ENCODE measurements at places on chromosomes 16 and 17.

GRCh38 chr16:86232496-86232895 lies 277.8 kb upstream of the FOXF1 start:
- DNase-seq = no peak

DNA sequence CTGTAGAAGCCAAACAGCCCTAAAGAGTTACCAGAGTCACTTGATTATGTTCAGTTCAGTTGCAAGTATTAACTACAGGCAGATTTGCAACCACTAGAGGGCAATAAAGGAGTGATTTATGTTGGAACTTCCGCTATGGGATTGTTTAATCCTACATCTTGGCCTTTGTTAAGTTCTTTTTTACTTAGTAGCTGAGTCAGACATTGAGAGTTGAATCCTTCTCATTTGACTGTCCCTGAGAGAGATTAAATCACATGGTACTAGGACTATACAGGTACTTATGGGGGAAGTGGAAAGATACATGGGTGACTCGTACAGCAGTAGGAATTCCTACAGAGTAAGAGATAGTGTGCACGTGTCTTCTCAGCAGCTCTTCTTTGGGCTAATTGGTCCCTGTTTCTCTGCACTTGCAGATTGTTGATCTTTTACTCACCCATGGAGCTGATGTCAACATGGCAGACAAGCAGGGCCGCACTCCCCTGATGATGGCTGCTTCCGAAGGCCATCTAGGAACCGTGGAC lies 40.3 kb downstream of the CYB561 start:
- no peak for DNase-seq

- DNase-seq = no peak
These were observed 431.8 kb downstream of the PMP22 start for GRCh38 chr17:14833201-14833785.

DNA sequence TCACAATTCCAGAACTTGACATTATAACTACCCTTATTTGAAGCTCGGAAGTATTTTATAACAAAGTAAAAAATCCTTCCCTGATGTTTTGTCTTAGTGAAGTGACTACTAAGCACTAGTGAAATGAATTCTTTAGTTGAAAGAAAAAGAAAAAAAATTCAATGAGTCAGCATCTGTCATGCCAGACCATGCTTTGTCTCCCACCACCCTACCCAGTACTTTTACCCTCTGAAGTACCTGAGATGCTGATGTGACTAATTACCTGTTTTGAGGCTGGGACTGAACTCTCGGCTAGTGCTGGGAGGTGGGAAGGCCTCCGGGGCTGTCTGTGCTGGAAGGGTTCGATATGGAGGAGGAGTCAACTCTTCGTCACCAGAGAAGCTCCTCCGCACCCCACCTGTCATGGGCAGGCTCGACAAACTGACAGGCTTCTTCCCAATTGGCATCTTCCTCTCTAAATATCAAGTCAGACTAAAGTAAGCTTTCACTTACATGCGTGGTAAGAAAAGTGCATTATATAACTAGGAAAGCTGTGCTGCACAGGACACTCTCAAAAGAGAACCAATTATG lies 19.6 kb downstream of the NME2 start:
- no peak for DNase-seq

DNA sequence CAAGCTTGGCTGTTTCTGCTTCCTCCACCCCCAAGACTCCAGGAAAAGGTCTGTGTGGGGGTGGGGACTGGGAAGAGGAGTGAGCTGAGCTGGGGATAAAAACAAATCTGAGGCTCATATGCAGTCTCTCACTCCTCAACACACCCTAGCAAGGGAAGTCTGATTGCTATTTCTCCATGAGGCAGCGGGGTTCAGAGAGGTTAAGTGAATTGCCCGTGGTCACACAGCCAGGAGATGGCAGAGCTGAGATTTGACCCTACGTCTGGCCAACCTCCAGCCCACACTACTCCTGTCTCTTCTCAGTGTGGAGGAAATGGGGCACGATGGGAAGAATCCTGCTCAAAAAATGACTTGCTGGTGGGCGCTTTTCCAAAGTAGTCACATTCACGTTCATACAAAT lies 4.8 kb upstream of the ABCC3 start:
- DNase-seq = no peak

GRCh38 chr16:7278636-7279035 lies 54.0 kb upstream of the RBFOX1 start:
- no peak for DNase-seq

DNA sequence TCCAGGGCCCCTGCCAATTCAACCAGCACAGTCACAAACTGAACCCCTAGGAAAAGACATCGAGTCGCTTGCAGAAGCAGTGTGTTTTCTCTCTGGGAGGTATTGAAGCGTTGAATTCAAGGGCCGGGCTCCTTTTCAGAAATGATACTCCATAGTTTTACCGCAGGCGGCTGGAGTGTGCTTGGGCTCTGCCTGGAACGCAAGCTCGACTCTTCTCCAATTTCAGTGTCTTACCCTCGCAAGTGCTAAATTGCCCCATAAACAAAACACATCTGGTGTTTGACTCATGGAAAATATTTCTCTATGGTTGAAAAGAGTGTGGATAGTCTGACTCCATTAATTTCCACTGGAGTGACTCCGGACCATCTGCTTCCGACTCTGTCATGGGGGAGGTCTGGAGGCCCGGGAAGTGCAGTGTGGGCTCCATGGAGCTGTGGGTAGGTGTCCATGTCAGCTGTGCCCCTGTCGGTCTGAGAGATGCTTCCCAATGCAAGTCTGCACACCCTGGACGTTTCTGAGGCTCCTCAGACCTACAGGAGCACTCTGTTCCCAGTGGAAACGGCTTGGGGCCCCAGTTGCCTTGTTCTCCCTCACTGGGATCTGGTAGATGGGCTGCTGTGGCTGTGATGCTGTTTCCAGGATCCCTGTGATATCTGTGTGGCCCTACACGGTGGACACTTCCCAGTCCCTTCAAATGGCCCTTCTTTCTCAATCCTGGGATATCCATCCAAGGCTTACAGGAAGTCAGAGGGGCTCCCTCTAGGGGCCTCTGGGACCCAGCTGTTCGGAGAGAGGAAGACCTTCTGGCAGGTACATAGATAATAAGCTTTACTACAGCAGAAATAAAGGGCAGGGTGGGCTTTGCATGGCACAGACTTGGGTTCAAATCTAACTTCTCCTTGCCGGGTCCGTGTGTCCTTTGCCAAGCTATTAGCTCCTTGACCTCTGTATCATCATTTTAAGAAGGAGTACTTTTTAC lies 119.8 kb upstream of the CDH13 start:
- no peak for DNase-seq

GRCh38 chr16:50464325-50465290 lies 83.6 kb upstream of the NKD1 start:
- no peak for DNase-seq

DNA sequence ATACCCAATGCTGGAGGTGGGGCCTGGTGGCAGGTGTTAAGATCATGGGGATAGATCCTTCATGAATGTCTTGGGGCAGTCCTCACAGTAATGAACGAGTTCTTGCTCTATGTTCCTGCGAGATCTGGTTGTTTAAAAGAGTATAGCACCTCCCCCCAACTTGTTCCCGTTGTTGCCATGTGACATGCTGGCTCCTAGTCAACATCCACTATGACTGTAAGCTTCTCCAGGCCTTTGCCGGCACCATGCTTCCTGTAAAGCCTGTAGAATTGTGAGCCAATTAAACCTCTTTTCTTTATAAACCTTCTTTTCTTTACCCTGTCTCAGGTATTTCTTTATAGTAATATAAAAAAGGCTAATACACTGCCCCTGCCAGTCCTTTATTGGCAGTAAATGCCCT lies 33.3 kb downstream of the RANBP10 start:
- DNase-seq = no peak

- DNase-seq = no peak
These were observed 900.8 kb upstream of the GOT2 start for GRCh38 chr16:59634951-59635350.

GRCh38 chr16:79113826-79114225 lies 486.7 kb downstream of the MAF start:
- no peak for DNase-seq

DNA sequence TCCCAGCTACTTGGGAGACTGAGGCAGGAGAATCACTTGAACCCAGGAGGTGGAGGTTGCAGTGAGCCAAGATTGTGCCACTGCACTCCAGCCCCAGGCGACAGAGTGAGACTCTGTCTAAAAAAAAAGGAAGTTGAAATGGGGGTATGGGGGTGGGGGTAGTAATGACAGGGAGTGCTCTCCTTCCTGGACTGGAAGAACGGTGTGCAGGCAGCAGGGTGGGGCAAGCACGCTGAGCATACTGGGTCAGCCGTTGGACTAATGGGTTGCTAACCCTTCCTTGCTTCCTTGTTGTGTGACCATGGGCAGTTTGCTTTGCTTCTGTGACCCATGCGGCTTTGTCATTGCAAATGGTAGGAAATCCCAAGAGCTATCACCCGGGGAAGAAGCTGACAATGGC lies 16.5 kb downstream of the KATNIP start:
- no peak for DNase-seq

DNA sequence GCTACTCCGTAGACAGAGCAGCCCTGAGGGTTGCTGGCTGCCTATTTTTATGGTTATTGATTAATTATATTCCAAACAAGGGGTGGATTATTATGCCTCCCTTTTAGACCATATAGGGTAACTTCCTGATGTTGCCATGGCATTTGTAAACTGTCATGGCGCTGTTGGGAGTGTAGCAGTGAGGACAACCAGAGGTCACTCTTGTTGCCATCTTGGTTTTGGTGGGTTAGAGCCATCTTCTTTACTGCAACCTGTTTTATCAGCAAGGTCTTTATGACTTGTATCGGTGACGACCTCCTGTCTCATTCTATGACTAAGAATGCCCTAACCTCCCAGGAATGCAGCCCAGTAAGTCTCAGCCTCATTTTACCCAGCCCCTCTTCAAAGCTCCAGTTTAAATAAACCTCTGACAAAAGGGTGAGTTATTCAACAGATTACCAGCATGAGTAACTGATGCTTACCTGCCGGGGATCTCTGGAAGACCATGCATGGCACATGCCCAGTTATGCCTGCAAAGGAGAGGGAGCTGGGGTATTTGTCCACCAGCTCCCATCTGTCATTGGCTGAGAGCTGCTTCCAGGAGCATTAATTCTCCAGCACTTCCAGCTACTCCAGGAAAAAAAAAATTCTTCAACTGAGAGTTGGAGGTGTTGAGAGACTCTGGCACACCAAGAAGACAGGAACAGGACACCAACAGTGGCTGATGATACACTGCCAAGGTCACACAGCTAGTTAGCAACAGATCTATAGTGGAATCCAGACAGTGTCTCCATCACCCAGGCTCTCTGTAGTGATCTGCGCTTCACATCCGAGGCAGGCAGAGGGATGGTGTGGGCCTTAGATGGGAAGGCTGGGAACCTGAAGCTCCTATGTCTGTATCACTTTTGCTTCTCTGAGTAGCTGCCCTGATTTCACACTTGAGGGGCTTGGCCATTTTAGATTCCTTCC lies 36.6 kb upstream of the IL21R start:
- DNase-seq = no peak

DNA sequence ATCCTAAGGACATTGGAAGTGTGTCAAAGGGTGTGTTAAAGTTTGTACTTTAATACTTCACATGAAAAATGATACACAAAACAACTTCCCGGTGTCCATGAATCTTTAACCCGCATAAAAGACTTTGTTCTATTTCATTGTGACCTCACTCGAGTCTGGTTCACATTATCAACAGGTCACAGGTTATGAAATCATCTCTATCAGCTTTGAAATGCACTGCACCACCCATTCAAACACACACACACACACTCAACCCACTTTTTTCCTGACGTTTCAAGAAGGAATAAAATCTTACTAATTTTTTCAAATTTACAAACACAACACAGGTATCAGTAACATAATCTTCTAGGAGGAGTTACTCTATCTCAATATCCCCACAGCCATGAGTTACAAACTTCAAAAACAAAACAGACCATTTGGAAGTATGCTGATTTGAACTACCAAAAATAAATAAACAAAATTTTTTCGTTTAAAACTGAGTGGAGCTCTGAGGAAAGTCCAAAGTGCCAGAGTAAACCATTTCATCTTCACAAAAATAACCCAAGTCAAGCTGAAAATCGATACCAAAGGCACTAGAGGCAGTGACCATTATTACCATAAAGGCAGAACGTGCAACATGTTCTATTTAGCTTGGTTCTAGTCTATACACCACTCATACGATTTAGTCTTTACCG lies 2.7 kb downstream of the ACOX1 start:
- DNase-seq = no peak

DNA sequence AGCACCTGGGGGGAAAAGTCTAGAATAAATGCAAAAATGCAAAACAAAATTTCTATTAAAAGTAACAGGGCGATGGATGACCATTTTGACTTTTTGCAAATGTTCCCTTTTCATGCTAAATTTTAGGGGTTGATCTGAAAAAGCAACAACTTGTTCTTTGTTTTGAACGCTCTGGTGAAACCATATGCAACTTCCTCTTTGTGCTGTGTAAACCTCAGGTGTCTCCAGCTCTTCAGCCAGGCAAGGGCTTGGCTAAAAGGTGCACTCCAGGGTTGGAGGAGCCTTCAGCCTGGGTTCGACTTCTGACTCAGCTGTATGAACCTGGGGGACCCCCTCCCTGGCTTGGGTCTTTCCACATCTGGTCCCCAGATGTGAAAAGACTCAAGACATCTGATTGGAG lies 9.5 kb downstream of the IRF8 start:
- no peak for DNase-seq

DNA sequence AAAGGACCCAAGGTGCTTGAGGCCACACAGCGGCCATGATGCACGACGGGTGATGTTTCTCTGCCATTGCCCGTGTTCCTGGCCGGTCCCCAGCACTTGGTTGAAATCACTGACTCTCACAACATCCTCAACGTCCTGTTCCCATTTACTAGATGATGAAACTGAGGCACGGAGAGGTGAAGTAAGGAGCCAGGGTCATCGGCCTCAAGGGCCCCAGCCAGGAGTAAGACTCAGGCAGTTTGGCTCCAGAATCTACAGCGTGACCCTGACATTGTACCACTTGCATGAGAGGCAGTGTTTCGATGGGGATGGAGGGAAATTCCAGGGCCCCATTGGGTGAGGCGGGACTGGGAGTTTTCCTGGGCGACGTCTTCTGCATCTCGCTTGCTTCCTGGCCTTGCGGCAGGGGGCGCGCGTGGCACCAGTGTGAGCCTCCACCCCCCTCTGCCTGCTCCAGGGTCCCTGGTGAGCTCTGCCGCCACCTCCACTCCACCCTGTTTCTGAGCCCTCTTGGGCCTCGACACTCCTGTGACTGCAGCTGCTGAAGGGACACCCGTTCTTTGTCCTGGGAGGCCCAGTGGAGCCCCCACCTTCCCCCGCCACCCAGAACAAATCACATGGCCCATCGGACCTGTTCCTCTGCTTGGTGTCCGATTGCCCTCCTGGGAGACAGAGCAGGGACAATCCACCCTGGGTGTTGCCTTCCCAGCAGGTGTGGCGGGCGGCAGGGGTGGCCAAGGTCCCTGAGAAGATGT lies 133.0 kb upstream of the GSE1 start:
- DNase-seq = no peak

GRCh38 chr16:60230666-60231065 lies 1496.5 kb upstream of the GOT2 start:
- no peak for DNase-seq

DNA sequence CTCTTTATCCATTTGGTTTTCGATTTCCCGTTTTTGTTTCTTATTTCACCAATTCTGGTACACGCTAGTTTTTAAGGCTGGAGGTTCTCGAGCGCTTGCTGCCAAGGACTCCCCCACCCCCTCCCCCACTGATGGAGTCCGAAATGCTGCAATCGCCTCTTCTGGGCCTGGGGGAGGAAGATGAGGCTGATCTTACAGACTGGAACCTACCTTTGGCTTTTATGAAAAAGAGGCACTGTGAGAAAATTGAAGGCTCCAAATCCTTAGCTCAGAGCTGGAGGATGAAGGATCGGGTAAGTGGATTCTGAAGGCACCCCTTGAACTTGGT lies 825 bp downstream of the RPTOR start:
- DNase-seq = no peak
